ENCODE measurements at places on chromosomes 7 and 10.

DNA sequence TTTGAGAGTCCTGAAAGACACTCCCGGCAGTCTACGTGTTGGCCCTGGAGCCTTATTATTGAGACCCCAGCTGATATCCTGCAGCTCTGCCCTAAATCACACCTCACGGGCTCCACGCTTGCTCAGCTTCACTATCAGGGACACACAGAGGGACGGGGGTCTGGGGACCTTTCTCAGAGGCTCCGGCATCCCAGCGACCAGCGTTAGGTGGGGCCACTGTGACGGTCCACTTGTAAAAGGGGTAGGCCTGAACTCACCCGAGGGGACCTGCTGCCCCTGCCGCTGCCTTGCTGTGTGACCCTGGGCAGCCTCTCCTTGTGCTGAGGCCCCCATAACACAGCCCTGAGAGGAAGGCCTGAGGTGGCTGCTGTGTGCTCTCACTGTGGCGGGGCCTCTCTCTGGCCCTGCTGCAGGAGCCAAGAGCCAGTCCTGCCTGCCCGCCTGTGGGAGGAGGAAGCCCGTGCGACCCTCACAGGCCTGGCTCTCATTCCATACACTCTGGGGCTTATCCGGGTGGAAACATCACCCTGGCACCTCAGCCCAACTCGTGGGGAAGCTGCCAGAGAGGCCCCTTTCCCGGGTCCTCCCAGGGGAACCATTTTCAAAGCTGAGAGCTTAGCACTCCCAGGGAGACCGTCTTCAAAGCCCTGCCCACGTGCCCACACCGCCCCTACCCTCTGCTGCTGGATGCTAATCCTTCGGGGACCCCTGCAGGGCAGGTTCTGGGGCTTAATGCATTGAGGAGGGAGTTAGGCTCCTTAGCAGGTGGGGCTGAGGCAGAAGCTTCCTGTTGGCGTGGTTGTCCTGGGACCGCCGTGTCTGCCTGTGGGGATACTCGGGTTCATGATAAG is 21.7 kb downstream of the AQP1 start:
- H3K36me3 ChIP-seq, result no peaks in the 10 kb centered on the region
- no peak overlapping the region for H3K27ac ChIP-seq
- no peak for DNase-seq
- H3K4me3 ChIP-seq, result no peak overlapping the region

DNA sequence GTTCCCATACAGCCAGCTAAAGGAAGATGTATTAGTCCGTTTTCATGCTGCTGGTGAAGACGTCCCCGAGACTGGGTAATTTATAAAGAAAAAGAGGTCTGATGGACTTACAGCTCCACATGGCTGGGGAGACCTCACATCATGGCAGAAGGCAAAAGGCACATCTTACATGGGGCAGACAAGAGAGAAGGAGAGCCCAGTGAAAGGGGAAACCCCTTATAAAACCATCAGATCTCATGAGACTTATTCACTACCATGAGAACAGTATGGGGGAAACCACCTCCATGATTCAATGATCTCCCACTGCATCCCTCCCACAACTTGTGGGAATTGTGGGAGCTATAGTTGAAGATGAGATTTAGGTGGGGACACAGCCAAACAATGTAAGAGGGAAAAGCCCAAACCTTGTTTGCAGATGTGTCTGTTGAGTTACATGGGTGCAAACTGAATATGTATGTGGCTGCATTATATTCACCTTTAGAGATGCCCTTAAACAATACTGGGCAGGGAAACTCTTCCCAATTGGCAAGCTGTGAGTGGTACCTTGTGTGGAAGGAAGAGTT is 13.1 kb upstream of the BRAF start:
- no peak for DNase-seq
- H3K4me3 ChIP-seq, result no peak overlapping the region
- no peaks in the 10 kb centered on the region for H3K36me3 ChIP-seq
- no peaks in the 10 kb centered on the region for H3K4me1 ChIP-seq

DNA sequence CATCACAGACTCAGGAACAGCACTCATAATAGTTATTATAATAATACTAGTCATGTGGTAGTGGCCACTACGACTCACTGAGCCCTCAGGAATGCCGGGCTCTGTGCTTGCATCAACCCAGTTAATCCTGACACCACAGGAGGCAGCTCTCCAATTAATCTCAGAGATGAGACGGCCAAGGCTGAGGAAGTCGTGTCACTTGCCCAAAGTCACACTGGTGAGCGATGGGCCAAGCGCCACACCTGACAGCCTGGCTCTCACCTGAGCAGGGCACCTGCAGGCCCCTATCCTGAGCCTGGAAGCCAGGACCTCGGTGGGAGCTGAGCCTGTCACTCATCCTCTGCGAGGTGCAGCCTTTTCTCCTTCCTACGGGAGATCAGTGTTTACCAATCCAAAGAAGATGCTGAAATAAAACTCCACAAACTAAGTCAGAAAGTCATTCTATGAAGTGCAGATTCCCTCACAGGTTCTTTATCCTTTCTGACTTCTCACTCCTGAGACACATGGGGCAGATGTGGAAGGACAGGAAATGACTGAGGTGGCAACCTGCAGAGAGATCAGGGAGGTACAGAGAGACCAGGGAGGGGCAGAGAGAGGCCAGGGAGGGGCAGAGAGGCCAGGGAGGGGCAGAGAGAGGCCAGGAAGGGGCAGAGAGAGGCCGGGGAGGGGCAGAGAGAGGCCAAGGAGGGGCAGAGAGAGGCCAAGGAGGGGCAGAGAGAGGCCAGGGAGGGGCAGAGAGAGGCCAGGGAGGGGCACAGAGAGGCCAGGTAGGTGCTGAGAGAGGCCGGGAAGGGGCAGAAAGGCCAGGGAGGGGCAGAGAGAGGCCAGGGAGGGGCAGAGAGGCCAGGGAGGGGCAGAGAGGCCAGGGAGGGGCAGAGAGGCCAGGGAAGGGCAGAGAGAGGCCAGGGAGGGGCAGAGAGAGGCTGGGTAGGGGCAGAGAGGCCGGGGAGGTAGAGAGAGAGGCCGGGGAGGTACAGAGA is 38.5 kb downstream of the VIPR2 start:
- no peak for DNase-seq
- no peaks in the 10 kb centered on the region for H3K27me3 ChIP-seq
- no peak overlapping the region for H3K4me3 ChIP-seq
- no peak overlapping the region for H3K27ac ChIP-seq
- H3K36me3 ChIP-seq, result no peaks in the 10 kb centered on the region

DNA sequence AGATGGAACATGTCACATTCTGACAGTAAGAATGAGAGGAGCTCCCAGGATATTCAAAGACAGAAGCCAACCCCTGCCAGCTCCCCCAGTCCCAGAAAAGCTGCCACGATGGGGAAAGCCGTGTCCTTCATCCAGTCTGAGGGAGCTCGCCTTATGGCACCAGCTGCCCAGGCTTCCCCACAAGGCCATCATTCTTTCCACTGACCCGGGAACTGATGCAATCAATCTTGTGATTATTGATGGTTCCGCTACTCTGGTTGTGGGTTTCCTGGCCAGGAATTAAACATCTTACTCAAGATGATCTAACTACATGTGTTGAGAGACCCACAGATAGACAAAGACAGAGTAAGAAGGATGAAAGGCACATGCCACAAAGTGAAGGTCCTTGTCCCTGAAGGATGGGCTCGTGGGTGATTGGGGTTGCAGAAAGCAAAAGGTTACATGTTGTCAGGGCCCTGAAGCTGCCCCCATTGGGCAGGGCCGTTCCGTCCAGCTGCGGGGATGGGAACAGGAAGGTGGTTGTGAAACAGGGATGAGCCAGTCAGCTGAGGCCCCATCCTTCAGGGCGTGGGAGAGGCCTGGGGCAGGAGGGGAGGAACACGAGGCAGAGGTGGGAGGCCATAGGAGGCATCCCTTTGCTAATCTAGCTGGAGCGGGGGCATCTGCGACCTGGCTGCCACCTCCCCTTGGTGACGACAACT is 127.6 kb downstream of the OAT start:
- no peak for DNase-seq
- no peak overlapping the region for H3K4me3 ChIP-seq
- H3K27ac ChIP-seq, result no peak overlapping the region
- H3K27me3 ChIP-seq, result no peaks in the 10 kb centered on the region
- H3K4me1 ChIP-seq, result no peaks in the 10 kb centered on the region

GRCh38 chr7:43701500-43701854 is 27.8 kb downstream of the COA1 start:
- H3K36me3 ChIP-seq, result peaks cover 10% of the 10 kb centered on the region
- H3K4me1 ChIP-seq, result no peaks in the 10 kb centered on the region
- no peaks in the 10 kb centered on the region for H3K27me3 ChIP-seq

DNA sequence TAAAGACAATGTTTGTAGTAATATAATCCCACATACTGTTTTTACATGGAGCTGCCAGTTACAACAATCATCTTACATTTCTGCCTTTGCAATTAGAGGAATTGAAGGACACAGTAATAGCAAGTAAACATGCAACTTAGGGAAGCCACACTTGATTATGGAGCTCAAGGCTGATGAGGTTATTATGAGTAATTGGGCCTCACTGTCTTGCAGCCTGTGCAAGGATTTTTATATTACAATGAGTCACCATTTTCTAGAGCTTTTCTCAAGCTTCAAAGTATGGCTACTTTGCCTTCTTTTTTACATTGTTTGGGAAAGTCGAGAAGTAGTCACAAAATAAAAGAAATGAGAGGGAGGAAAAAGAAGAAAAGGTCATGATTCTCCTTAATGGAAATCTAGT is 226.4 kb downstream of the KIAA1217 start:
- H3K27ac ChIP-seq, result no peak overlapping the region
- no peak for DNase-seq
- H3K4me1 ChIP-seq, result peaks cover 4% of the 10 kb centered on the region
- no peaks in the 10 kb centered on the region for H3K36me3 ChIP-seq
- no peaks in the 10 kb centered on the region for H3K27me3 ChIP-seq

DNA sequence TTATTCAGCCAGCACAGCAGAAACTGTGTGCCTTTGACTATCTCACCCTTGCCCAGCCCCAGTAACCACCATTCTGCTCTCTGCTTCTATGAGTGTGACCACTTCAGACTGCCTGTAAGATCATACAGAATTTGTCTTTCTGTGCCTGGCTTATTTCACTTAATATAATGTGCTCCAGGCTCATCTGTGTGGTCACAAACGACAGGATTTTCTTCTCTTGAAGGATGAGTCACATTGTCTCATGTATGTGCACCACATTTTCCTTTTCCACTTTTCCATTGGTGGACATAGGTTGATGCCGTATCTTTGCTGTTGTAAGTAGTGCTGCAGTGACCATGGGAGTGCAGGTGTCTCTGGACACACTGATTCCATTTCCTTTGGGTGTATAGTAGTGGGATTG is 122.5 kb upstream of the LANCL2 start:
- no peak overlapping the region for H3K27ac ChIP-seq
- H3K4me3 ChIP-seq, result no peak overlapping the region
- no peaks in the 10 kb centered on the region for H3K4me1 ChIP-seq
- no peaks in the 10 kb centered on the region for H3K36me3 ChIP-seq
- DNase-seq, result no peak
- no peaks in the 10 kb centered on the region for H3K27me3 ChIP-seq

GRCh38 chr7:1248916-1249581 is 16.4 kb downstream of the UNCX start:
- no peak overlapping the region for H3K4me3 ChIP-seq
- no peaks in the 10 kb centered on the region for H3K36me3 ChIP-seq
- H3K27me3 ChIP-seq, result peaks cover 72% of the 10 kb centered on the region
- no peak for DNase-seq
- H3K27ac ChIP-seq, result no peak overlapping the region

Measured in lung (tissue), 17 donors.